GM04503 (cell line): ENCODE measurements at places on chromosomes 7 and 10.

DNA sequence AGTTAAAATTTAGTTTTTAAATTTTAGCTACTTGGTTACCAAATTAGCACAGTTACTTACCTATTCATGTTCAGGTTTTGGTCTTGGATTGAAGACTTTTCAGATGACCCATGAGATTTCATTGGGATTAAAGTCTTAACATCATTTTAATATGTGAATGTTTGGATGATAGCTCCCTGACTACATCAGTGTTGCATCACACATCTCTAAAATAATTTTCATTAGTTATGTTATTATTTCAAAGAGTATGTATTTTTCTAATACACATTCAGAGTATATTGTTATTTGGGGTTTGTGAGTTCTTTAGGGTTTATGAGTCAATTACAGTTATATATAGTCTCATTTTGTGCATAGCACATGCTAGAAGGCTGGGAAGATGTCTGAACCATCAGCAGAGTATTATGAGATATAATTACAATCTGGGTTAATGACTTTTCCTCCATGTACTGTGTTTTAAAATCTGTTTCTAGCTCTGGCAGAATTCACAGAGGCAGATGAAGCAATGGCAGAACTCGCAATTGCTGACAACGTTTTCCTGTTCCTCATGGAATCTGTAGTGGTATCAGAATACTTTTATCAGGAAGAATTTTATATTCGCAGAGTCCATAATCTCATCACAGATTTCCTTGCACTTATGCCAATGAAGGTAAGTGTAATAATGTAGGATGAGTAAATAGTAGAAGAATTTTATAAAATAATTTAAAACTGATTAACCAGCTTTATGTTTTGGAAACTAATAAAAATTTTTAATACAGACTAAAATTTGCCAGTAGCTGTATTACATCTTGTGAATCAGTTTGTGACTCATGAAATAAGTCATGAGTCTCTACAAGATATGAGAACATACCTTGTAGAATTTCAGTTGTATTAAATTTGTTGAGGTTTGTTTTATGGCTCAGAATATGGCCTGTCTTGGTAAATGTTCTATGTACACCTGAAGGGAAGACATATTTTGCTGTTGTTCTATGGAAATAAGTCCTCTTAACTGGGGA, 26.9 kb downstream of the NUP205 start:
- DNase-seq = no peak

DNA sequence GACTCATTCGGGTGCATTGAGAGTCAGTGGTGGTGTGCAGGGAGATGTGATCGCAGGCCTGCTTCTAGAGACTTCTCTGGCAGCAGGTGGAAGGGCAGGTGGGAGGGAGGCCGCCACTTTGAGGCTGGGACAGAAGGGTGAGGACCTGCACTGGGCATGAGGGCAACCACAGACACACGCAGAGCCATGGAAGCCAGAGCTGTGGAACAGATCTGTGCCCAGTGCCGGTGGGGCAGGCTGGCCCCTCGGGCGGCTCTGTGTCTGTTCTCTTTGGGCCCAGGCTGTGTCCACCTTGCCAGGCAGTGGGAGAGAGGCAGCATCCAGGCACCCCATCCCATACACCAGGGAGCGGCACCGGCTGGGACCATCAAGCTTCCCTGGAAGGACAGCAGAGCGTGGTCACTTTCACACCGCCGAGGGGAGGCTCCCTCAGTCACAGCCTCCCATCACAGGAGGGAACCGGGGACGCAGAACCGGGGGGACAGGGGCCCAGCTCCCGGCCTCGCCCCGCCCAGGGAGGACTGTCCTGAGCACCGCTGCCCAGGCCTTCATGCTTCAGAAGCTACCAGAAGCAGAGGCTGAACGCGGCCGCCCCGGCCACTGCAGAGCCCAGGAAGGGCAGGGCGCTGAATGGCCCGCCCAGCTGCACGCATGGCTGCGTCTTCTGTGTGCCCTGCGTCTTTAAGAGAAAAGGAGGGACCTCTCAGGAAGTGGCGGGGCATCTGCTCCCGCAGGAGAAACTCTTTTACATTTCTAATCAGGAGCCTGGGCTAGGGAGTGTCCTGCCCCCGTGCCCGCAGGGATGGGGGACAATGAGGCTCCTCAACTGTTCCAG, 32.1 kb downstream of the EN2 start:
- no peak for DNase-seq

DNA sequence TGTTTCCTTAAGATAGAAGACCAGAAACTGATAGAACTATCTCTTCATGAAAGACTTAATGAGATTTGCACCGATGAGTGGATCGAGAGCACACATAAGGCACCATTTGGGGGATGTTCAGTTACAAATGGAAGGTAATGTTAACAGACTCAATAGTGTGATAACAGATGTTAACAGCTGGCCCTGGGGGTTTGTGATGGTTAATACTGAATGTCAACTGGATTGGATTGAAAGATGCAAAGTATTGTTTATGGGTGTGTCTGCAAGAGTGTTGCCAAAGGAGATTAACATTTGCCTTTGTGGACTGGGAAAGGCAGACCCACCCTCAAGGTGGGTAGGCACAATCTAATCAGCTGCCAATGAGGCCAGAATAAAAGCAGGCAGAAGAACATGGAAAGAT, 130.5 kb upstream of the DGKB start:
- DNase-seq = no peak

GRCh38 chr7:158613481-158613880, 25.9 kb upstream of the PTPRN2 start:
- no peak for DNase-seq

DNA sequence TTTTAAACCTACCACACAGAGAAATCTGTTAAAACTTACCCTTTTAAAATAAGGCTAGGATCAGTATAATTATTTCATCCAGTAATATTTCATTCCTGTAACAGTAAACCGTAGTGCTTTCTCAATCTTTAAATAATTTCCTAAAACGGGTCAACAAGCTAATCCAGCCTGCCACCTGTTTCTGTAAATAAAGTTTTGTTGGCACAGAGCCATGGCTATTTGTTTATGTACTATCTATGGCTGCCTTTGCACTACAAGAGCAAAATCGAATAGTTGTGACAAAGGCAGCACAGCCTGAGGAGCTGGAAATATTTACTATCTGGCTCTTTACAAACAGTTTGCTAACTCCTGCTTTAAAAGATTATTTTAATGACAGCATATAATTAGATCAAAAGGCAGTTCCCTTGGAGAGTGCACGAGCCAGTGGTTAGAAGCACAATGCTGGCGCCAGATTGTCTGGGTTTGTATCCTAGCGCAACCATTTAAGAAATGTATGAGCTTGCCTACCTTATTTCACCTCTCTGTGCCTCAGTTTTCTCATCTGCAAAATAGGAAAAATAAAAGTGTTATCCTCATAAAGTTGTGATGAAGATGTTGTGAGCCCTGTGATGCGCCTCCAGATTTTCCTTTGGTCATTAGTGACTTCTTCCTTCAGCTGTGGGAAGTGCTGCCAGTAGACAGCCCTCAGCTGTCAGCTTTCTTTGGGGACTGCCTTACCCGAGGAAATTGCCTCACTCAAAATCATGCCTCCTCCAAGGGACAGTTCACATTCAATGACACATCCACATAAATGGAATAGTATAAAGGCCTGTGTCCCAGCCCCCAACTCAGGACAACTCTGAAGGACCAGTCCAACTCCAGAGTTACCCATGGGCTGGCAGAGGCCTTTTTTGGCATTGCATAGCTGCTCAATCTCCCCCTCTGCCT, 11.8 kb upstream of the MIOS start:
- no peak for DNase-seq

DNA sequence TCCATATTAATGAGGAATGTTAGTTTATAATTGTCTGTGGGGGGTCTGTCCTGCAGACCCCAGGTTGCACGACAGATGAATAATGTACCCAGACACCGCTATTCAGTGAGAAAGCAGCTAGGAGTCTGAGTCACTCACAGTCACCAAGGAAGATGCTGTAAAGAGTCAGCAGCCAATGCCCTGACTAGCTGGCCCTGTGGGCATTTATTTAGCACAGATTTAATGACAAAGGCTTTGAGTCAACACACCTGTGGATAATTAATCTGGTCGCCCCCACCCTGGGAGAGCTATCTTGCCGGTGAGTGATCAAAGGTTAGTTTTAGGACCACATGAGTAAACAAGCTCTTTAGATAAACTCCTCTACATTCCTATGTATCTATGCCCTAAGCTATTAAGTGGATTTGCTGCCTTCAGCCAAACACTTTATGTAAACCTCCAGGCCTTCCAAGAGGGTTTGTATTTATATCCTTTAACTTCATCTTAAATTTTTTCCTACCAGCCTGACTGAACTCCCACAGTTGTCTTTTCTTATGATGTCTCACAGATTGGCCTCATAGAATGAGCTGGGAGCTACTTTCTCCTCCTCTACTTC, 180.0 kb upstream of the ADCY1 start:
- DNase-seq = no peak

GRCh38 chr10:29067628-29068027, 221.2 kb upstream of the LYZL1 start:
- no peak for DNase-seq

GRCh38 chr7:50270531-50271018, 33.9 kb upstream of the IKZF1 start:
- DNase-seq = no peak

GRCh38 chr7:129202058-129202777, 13.8 kb downstream of the SMO start:
- DNase-seq = no peak

DNA sequence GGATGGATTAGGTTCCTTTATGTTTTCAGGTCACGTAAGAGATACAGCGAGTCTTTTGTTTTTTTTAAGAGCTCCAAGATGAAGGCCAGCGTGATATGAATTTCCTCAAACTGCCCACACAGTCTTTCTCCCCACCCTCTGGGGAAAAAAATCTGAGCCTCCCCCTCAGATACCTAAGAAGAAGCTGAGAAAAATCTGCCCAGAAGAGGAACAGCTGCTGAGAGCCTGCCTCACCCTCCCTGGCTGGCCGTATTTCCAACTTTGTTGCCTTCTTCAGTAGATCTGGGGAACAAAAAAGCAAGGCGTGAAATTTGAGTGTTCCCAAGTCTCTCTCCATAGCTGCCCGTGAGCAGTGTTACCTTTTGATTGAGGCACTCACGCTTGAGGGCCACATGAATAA, 208.1 kb downstream of the KIAA1217 start:
- DNase-seq = no peak

DNA sequence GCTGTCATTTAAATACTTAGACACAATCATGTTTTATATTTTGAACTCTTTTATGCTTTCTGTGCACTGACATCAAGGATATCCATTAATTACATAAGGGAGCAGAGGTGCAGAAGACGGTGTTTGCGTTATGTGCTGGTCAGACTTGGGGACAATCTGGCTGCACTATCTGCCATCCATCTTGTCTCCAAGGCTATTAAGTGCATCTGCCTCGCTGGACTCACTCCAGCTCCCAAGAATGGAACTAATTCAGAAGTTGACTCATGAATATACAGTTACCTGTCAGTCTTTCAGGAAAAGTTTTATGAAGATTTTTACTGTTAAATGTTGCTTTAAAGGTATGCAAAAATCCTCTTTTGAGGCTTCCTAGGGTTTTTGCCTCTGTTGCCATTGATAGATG, 391.0 kb downstream of the SUGCT start:
- no peak for DNase-seq

DNA sequence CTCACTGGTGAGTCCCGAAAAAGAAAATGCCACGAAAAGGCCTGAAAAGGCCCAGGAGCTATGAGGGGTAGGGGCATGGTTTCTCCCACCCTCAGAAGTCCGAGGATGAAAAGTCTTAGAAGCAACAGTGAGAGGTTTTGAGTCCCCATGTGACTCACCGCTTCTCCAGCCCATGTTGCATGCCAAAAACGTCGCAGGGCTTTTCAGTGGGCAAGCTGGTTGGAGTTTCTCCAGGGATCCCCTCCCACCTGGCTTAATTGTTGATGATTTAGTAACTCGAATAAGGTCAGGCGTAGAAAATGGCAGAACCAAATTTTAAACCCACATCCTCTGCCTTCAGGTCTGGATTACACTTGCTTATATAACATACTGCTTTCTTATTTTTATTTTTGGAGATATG, 96.3 kb upstream of the ARMC3 start:
- DNase-seq = no peak

GRCh38 chr10:119348516-119349240, 141.3 kb downstream of the GRK5 start:
- no peak for DNase-seq
